ENCODE measurements at places on chromosomes 7 and 10.

DNA sequence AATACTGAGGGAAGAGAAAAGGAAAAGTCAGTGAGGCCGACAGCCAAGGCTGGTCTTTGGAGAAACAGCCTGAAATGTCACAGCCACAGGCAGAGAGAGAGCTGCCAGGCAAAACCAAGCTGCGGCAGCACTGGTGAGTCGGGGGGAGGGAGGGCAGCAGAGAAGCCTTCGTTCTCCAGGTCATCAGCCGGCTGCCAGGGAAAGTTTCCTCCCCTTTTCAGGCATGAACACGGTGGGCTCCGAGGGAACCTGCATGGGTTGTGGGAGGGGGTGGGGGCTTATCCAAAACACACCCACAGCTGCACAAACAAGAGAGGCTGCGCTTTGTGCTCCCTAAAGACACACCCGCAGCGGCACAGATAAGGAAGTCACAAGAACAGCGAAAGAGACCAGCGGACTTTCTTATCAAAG lies 62.3 kb upstream of the NKX6-2 start:
- no peak for DNase-seq

DNA sequence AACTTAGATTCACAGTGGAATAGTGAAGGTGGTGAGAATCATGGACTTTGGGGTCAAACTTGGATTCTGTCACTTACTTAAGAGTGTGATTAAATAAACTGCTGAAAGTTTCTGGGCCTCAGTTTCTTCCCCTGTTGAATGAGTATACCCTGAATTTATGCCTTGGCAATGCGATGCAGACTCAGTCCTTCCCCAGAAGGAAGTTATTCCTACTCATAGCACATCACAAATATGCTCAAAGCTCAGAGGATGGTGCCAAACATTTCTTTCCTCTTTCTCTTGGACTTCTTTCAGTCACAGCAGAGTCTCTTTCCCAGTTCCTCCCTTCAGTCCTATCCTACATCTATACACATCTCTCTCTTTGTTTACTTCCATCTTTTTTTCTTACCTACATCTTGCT lies 45.1 kb downstream of the ASB4 start:
- no peak for DNase-seq

DNA sequence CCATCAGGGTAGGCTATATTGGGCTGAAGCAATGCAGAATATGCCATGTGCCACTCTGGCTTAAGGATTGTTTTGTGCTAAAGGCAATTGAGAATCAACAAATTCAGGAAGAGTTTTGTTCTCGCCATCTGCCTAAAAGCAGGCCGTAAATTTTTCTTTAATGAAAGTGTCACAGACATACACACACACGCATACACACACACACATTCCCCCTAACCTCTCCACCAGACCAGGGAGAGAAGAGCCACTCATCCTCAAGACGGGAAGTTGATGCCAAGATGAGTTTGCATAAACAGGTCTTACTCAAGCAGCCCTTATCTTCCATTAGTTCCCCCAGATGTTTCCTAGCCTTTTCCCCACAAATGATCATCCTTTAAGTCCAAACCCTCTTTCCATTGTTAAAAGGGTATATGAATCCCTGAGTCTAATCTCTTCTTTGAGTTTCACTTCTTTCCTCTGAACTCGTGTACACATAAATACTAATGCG lies 59.6 kb upstream of the TRIM24 start:
- DNase-seq: no peak

DNA sequence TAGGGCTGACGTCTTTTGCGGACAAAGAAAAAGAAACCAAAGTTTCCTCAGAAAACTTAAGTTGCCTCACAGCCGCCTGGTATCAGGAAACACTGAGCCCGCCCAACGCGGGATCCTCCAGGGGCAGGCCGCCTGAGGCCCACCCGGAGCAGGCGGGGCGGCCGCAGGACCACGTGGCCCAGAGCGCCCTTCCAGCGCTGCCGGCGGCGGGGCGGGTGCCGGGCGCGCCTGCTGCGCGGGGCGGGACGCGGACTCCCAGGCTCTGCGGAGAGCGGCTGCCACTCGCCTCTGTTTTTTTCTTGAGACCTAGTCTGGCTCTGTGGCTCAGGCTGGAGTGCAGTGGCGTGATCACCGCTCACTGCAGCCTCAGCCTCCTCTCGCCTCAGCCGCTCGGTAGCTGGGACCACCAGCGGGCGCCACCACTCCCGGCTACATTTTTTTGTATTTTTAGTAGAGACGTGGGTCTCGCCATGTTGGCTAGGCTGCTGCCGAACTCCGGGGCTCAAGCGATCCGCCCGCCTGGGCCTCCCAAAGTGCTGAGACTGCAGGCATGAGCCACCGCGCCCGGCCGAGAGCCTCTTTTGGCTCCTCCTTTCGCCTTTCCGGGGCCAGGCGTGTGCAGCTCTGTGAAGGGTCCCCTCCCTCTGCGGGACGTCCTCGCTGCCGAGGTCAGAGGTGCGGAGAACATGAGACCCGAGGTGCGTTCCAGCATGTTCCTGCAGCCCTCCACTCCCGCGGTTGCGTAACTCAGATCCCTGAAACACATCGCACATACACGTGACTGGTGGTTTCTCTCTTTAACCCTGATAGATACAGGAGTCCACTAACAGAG lies 11.6 kb upstream of the HNRNPF start:
- peak; percentile 73 for DNase-seq

DNA sequence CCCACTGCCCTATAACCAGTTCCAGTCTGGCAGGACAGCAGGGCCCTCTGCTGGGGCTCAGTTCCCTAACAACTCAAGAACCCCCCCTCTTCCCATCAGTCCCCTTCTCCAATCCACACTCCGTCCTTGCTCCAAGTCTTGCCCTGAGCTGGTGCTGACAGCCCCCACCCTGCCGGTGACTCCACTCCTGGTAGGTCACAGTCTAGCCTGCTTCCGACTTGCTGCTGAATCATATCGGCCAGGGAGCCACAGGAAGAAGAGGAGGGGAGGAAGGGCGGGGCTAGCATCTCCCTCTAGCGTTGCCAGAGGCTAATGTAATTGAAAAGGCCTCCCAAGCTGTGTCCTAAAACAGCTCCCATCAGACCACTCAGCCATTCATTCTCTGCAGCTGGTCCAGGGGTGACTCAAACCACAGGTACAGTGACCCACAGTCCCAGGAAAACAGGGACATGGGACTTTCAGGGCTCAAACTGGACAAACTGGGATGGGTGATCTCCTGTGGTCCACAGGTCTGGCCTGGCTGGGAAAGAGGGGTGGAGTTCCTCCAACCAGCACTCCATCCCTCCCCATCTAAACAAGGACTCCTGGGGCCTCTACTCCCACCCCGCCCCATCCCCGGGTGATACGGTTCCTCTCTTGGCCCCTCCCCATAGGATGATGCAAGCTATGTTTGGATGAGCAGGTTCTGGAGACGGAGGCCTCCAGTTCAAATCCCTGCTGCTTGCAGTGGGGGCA lies 158.8 kb downstream of the SH3PXD2A start:
- DNase-seq: peak; percentile 73

DNA sequence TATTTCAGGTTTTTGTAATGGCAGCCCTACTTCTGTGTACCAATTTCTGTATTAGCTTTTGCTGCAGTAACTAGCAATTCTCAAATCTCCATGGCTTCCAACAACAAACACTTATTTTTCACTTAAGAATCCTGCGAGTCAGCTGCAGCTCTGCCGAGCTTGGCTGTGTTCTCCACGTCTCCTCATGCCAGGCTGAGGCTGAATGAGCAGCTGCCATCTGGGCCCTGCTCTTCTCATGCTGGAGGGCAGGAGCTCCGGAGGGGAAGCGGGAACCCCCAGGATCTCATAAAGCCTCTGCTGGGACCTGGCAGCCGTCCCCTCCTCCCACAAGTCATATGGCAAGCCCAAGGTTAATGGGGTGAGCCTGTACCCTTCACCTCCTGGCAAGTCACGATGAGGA lies 591.1 kb downstream of the SDK1 start:
- DNase-seq: no peak

DNA sequence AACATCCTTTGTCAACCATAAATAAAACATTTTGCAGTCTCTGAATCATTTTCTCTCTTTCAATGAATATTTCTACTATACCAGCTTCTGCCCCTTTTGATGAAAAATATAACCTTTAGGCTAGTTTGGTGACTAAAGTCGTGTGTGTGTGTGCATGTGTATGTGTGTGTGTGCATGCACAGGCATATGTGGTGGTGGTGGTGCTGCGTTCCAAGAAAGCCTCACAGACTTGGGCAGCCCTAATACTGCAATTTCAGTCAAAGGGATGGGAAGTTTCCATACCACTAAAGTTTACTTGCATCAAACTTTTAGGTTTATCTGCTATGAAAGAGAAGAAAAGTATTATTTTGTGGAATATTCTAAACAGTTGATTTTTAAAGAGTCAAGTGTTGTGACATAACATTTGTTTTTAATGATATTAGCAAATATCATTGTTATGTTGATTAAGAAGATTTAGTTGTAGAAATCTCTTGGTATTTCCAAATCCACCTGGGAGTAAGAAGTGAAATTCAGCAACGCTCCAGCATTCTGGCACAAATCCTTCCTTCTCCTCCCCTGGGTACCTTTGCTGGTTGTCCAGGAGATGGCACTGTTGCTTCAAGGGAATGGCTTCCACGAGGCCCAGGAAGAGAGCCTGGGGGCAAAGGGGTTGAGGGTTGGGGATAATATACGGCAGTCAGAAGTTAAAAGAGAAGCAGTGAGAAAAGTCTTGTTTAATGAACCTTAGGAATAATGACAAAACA lies 41.5 kb downstream of the ASB4 start:
- DNase-seq: no peak

DNA sequence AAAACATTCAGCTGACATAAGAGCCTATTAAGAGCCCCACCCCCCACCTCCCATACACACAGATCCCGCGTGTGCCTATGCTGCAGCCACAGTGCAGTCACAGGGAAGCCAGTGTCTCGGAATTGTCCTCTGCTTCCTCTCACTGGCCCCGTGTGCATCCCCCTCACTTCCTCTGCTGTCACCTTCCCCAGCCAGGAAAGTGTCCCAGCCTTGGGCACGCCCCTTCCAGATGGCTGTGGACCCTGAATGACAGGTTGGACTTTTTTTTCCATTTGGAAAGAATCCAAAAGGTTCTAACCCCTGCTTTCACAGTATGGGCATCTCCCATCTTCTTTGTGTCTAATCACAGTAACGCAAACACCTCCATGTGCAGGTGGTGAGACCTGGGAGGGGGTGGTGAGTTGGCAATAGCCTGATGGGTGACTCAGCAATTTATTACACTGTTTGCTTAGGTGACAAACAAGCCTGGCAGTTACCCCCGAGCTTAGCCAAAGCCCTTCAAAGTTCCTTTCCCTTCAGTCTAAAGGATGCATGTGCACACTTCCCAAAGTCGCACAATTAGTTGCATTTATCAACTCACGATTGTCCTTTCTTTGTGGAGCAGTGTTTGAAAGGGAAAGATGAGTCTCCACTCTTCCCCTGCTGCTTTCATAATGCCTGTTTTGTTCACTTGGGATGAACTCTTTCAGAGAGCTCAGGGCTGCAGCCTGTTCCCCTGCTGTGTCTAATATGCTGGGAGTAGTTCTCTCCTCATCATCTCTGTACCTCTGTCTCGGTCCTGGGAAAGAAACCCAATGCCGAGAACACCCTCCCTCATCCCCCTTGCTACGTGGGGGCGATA lies 67.5 kb upstream of the EFCAB10 start:
- DNase-seq: no peak

- no peak for DNase-seq
These were observed 186.5 kb upstream of the BET1 start for GRCh38 chr7:94190599-94191061.

DNA sequence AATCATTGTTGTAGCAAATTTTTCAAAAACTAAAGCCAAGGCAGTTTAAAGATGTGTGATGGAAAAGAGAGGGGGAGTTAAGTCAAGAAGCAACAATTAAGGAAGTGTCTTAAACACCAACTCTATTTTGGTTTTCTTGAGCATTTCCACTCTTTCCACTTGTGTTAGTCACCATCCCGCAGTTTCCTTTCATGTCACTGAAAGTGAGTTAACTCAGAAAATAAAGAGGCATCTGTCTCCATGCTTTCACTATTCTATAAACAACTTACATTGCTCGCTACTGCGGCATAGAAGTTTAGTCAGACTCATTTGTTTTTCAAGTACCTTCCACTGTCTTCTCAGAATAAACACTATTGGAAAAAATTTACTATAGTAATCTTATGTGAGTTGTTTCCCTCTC lies 284.9 kb upstream of the SEMA3D start:
- DNase-seq: no peak

DNA sequence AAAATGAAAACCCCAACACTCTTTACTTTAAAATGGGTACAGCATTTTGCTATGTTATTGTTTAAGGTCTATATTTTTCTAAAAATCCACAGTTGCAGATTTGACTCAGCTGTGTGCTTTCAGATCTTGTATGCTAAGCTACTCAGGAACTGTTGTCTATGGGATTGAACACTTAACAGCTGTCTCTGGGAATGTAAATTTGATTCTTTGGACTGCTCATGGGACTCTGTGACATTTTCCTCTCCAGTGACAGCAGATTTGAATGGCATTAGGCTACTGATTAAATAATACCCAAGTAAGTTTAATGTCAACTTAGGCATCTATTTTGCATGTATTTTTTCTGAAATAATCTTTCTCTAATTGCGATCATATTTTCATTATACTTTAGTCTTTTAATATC lies 1.7 kb upstream of the CD36 start:
- DNase-seq: no peak

- DNase-seq: no peak
These were observed 188.6 kb upstream of the LYZL2 start for GRCh38 chr10:30818010-30818660.

DNA sequence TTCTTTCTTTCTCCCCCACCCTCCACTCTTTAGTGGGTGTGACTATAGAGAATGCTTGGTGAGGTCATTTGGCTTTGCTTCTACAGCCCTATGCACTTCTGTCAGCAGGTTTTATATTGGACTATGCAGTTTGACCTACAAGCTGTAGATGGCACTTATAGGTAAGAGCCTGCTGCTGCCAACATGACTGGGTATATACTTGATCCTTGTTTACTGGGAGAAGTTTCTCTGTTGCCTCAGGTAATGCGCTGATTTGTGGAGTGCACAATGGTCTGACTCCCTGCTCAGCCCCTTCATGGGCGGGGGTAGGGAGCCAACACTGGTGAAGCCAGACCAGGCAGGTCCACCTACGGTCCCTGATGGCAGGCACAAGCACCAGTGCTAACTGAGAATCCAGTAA lies 33.7 kb upstream of the C7orf33 start:
- no peak for DNase-seq

GRCh38 chr10:89414879-89415821 lies 782 bp downstream of the IFIT5 start:
- no peak for DNase-seq

DNA sequence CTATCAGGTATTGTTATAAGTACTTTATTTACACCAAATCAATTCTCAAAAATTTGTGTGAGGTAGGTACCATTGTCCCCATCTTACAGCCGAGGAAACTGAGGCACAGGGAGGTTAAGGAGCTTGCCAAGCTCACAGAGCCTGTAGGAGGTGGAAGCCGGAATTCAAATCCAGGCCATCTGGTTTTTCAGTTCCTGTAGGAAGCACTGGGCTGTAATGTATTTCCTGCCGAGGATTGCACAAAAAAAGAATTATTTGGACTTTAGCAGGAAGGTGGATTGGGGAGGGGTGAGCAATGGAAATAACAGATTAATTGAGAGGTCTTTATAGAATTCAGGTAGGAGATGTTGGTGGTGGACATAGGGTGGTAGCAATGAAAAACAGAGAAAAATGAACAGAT lies 315.3 kb upstream of the AUTS2 start:
- DNase-seq: no peak

- no peak for DNase-seq
These were observed 26.6 kb upstream of the NKX6-2 start for GRCh38 chr10:132812520-132812919.

GRCh38 chr10:22308390-22308789 lies 7.8 kb upstream of the COMMD3 start:
- DNase-seq: no peak
